ENCODE measurements at places on chromosomes 7 and 10. TPM values are rescaled to one million over a fixed set of nuclear protein-coding genes. Genes with fewer than 3 reads are reported as not detected.

The AKR1D1 gene
- not detected for total RNA-seq

DNA sequence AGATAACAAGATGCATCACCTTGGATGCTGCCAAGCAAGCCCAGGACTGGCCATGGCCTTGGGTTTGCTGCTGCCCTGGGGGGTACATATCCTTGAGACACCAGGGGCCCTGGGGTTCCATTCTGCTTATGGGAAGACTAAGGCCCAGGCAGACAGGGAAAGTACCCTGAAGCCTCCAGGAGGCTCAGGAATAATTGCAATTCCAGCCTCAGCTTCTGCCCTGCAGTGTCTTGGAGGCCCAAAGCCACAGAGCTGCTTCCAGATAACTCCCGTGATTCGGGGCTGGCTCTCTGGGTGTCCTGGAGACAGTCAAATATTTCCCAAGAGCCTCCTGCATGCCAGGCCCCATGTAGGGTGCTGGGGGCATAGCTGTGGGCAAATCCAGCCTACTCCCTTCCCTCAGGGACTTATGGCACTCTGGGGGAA lies 22.6 kb downstream of the MYL10 start:
- H3K27me3 ChIP-seq, result no peaks in the 10 kb centered on the region
- H3K4me1 ChIP-seq, result no peaks in the 10 kb centered on the region

- peaks cover 29% of the 10 kb centered on the region for H3K4me1 ChIP-seq
- DNase-seq, result no peak
- H3K36me3 ChIP-seq, result no peaks in the 10 kb centered on the region
These were observed 481 bp upstream of the NPM3 start for GRCh38 chr10:101783736-101784118.

DNA sequence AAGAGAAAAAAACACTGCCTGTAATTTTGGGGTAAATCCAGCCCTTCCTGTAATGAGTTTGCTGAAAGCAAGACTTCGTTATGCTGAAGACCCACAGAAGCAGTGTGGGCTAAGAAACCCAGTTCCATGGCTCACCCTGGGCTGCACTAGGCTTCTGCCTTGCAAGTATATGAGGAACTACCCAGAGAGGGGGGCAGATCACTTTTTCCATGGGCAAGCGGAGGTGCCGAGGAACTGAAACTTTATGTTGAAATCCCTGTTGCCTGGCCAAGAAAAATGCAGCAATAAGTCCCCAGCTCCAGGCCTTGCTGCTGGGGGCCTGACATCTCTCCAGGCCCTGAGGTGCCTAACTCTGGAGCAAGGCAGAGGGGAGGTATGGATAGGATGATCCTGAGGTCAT lies 8.5 kb downstream of the RASSF4 start:
- no peaks in the 10 kb centered on the region for H3K36me3 ChIP-seq
- peak; percentile 69 for DNase-seq
- no peaks in the 10 kb centered on the region for H3K27me3 ChIP-seq

The GNAT3 gene
- not detected for total RNA-seq

DNA sequence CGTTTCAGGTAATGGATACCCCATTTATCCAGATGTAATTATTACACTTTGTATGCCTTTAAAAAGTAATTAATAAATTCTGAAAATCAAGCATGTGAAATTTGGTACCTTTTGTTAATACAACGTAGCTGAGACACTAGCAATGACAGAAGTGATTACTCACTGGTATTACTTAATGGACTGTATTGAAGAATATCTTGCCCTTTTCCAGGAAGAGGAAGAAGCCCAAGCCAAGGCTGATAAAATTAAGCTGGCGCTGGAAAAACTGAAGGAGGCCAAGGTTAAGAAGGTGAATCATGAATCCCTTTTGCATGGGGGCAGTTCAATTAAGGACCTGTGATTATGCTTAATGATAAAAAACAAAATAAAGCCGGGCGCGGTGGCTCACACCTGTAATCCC lies 64.8 kb downstream of the APBB1IP start:
- no peak for DNase-seq
- no peak overlapping the region for H3K27ac ChIP-seq
- no peaks in the 10 kb centered on the region for H3K4me1 ChIP-seq
- no peaks in the 10 kb centered on the region for H3K27me3 ChIP-seq

The ADAP1 gene
- total RNA-seq, result 40.0 TPM

The MOGAT3 gene
- total RNA-seq, result not detected

- H3K27me3 ChIP-seq, result no peaks in the 10 kb centered on the region
- no peaks in the 10 kb centered on the region for H3K36me3 ChIP-seq
- no peaks in the 10 kb centered on the region for H3K4me1 ChIP-seq
- no peak for DNase-seq
These were observed 18.4 kb upstream of the FLNC start for GRCh38 chr7:128811631-128812430.

DNA sequence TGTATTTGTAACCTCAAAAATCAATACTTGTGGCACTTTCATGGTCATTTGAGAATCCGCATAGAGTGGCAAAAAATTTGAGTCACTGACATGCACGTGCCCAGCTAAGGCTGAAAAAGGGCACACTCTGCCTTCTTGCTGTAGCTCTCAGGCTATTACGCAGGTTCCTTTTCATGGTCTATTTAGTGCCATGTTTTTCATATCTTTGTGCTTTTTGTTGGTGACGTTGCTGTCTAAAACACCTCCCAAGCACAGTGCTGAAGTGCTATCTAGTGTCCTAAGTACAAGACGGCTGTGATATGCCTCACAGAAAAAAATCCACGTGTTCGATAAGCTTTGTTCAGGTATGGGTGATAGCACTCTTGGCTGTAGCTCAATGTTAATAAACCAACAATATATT lies 50.9 kb downstream of the CREB3L2 start:
- H3K36me3 ChIP-seq, result no peaks in the 10 kb centered on the region
- H3K4me1 ChIP-seq, result peaks cover 31% of the 10 kb centered on the region
- H3K27ac ChIP-seq, result no peak overlapping the region
- DNase-seq, result no peak
- no peak overlapping the region for H3K4me3 ChIP-seq

DNA sequence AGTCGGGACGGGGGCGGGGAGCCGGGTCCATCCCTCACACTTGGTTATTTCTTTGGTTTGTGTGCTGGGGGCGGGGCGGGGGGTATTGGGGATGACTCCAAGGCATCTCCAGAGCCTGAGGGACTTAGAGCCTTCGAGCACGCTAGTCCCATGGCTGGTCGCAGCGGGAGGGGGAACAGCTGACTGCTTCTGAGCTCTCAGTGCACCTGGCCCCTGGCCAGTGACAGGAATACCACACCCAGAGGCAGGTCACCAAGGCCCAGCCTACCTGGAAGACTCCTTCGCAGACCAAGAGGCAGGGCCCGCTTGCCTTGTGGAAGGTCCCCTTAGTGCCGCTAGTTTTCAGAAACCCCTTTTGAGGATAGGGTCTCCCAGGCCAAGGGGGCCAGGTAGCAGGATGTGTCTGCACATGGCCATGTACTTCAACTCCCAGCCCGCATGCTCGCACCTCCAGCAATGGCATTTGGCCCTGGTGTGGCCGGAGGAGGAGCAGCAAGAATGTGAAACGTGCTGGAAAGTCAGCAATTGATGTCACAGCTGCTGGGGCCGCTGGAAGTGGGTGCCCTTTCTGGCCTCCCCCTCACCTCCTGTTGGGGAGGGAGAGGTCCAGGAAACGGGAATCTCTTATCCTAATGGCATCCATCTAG lies 40.3 kb downstream of the AGAP3 start:
- DNase-seq, result no peak
- H3K4me3 ChIP-seq, result no peak overlapping the region
- H3K4me1 ChIP-seq, result peaks cover 14% of the 10 kb centered on the region
- H3K27ac ChIP-seq, result no peak overlapping the region
- H3K27me3 ChIP-seq, result no peaks in the 10 kb centered on the region
- peaks cover 75% of the 10 kb centered on the region for H3K36me3 ChIP-seq

DNA sequence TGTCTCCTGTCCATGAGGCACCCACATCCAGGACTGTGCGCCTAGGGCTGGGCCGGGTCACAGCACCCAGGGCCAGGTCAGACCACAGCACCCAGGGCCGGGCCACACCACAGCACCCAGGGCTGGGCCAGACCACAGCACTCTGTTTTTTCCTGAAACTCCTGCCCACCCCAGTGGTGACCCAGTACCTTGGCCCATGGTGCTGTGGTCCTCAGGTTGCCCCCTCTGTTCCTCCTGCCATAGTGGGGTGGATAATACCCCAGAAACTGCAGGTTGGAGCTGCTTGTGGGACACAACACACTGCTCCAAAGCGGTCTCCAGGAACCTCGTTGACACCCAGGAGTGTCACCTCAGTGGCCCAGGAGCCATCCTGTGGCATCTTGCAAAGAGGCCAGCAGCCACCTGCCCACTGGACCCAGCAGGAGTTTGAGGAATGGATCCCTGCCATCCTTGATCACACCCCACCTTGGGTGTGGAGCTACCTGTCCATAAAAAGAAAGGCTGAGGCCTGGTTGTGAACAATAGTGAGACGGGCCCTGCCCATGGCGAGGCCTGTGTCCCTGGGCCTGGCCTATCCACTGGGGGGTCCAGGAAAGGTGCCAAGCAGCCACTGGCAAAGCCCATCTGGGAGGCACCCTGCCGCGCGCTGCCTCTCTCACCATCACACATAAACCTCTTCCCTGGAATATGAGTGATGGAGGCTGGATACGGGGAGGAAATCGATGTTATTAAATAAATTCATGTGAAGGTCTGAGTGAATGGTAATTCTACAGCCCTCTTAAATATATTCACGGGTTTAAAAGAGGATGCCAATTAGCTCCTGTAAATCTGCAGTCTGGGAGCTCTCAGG lies 89.0 kb downstream of the NKX6-2 start:
- H3K4me3 ChIP-seq, result no peak overlapping the region
- no peak overlapping the region for H3K27ac ChIP-seq
- no peak for DNase-seq
- no peaks in the 10 kb centered on the region for H3K27me3 ChIP-seq
- peaks cover 3% of the 10 kb centered on the region for H3K4me1 ChIP-seq
- no peaks in the 10 kb centered on the region for H3K36me3 ChIP-seq

The PDE6C gene
- not detected for total RNA-seq

DNA sequence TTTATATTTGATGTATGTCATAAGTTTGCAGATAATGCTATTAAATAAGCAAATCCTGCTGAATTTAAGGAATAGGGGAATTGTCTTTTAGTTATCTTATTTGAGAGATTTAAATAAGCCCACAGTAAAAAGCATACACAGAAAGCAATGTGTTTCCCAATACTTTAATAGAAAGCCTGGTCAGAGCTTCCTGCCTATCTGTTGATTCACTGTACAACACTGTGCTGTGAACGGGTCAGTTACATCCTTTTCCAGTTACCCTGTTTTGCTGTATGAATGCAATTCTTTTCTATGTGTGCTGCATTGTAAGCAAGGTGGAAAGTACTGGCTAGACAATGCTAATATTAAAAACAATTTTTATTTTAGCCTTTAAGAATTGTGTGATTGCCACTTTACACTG lies 81.2 kb downstream of the ANKRD7 start:
- no peaks in the 10 kb centered on the region for H3K27me3 ChIP-seq
- H3K4me1 ChIP-seq, result no peaks in the 10 kb centered on the region
- no peaks in the 10 kb centered on the region for H3K36me3 ChIP-seq
- H3K4me3 ChIP-seq, result no peak overlapping the region

DNA sequence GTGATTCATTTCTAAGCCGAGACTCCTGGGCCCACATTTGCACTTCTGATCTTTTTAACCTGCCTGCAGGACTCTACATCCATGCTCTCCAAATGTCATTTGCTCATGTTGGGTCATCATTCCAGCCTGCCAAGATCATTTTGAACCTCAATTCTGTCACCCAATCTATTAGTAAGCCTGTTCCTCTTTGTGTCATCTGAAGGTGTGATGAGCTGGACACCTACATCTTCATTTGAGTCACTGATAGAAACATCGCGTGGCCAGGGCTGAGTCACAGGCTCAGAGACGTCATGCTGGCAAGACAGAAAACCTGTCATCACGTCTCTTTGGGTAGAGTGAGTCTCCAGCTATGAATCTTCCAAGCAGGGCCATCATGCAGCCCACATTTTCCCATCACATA lies 65.3 kb upstream of the SLF2 start:
- no peaks in the 10 kb centered on the region for H3K4me1 ChIP-seq
- H3K4me3 ChIP-seq, result no peak overlapping the region
- no peaks in the 10 kb centered on the region for H3K36me3 ChIP-seq
- DNase-seq, result no peak

- H3K4me1 ChIP-seq, result no peaks in the 10 kb centered on the region
- H3K4me3 ChIP-seq, result no peak overlapping the region
- no peak overlapping the region for H3K27ac ChIP-seq
- no peaks in the 10 kb centered on the region for H3K27me3 ChIP-seq
- no peak for DNase-seq
These were observed 70.9 kb downstream of the WIPF3 start for GRCh38 chr7:29877196-29877595.

Measured in tibial nerve (tissue), 4 donors.